ENCODE measurements at places on chromosomes 1 and 21. TPM values are rescaled to one million over a fixed set of nuclear protein-coding genes. Genes with fewer than 3 reads are reported as not detected.

The CD52 gene
- 0.57 TPM for polyA plus RNA-seq

The ST3GAL3 gene
- polyA plus RNA-seq = 71.0 TPM

The NBL1 gene
- 94.4 TPM for polyA plus RNA-seq

The SHE gene
- 6.7 TPM for polyA plus RNA-seq

The C1orf105 gene
- polyA plus RNA-seq = not detected

The HS2ST1 gene
- 27.2 TPM for polyA plus RNA-seq

The AZIN2 gene
- 33.2 TPM for polyA plus RNA-seq

The KIF17 gene
- polyA plus RNA-seq = 12.6 TPM

The SLC2A1 gene
- polyA plus RNA-seq = 107 TPM

The MPL gene
- 1.2 TPM for polyA plus RNA-seq

The FOXD2 gene
- 4.1 TPM for polyA plus RNA-seq

The LRRC38 gene
- polyA plus RNA-seq = 4.8 TPM

DNA sequence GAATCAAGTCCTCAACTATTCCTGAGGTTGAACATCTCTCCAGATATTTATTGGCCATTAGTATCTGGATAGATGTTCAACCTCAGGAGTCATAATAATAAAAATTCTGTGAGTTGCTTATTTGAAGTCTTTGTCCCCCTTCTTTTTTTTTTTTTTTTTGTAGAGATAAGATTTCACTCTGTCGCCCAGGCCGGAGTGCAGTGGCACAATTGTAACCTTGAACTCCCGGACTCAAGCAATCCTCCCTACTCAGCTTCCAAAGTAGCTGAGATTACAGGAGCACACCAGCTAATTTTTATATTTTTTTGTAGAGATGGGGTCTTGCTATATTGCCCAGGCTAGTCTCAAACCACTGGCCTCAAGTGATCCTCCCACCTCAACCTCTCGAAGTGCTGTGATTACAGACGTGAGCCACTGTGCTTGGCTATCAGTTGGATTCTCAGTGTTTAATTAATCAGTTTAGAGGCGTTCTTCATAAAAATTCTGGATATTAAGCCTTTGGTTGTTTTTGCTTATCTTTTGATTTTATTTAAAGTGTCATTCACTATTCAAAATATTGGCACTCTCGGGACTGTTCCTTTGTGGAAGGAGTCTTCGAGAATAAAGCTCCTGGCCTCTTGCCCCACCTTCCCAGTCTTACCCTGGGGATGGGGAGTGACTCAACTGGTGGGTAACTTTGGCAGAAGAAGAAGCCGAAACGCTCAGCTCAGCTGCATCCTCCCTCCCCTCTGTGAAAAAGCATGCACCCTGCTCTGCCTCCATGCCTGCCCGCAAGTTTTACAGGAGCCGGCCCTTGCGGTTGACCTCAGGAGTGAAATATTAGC lies 11.2 kb upstream of the HYI start:
- no peak for DNase-seq

- DNase-seq = no peak
Observed at GRCh38 chr1:115757856-115758255, 10.7 kb downstream of the CASQ2 start.

DNA sequence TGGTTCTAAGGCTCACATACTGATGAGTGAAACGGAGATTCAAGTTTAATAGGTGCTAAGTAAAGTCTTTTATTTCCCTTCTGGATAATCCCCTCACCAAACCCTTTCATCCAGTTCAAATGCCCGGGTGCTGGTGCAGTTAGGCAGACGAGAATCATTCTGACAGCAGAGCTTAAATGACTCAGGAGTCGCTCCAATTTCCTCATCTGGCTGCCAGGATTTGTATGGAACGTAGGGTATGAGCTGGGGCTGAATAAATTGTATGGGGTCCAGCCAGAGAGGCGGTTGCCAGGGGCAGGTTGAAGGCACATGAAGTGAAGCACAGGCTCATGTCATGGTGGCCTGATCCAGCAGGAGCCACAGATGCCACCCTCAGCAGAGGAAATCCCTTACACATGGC lies 76.0 kb downstream of the PAPPA2 start:
- no peak for DNase-seq

GRCh38 chr1:11571906-11572616 lies 82.2 kb downstream of the FBXO2 start:
- DNase-seq = no peak

DNA sequence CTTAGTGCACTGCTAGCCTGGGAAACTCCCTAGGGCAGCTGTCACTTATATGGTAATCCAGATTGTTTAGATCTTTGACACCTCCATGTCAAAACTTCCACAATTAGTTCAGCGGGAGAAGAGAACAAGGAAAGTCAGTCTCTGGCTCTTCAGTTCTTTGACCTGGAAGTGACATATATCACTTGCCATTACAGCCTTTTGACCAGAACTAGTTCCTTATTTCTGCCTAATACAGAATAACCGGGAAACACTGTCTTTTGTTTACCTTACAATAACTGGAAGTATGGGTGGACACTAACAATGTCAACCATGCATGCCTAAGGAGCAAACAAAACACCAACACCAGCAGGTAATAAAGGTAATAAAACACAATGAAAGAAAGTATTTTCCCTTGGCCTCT lies 68.3 kb downstream of the C4BPA start:
- DNase-seq = no peak

DNA sequence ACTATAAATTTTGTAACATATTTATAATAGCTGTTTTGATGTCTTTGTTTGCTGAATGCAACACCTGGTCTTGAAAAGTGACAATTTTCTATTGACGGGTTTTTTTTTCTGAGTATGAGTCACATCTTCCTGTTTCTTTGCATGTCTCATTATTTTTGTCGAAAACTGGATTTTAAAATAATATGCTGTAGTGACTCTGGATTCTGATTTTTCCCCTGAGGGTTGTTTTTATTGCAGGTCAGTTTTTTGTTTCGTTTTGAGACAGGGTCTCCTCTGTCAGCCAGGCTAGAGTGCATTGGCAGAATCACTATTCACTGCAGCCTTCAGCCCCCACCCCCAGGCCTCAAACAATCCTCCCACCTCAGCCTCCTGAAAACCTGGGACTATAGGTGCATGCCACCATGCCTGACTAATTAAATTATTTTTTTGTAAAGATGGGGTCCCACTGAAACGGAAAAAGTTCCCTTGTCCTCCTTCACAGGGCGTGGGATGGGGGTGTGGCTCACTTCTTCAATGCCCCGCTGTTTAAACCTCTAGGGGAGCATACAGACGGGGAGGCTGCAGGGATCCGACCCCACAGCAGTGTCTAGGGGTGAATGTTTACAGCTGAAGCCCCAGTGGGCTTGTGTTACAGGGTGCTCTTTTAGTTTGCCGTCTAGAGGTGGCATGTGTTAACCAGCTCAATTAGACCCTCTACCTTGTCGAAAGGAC lies 11.3 kb upstream of the PPIE start:
- no peak for DNase-seq

GRCh38 chr1:160742428-160743127 lies 3.5 kb downstream of the SLAMF7 start:
- no peak for DNase-seq

GRCh38 chr1:2314803-2315673 lies 76.3 kb downstream of the MORN1 start:
- DNase-seq = no peak

GRCh38 chr1:8003438-8004112 lies 22.5 kb downstream of the ERRFI1 start:
- DNase-seq = no peak

GRCh38 chr1:163657719-163658118 lies 336.0 kb downstream of the NUF2 start:
- no peak for DNase-seq

DNA sequence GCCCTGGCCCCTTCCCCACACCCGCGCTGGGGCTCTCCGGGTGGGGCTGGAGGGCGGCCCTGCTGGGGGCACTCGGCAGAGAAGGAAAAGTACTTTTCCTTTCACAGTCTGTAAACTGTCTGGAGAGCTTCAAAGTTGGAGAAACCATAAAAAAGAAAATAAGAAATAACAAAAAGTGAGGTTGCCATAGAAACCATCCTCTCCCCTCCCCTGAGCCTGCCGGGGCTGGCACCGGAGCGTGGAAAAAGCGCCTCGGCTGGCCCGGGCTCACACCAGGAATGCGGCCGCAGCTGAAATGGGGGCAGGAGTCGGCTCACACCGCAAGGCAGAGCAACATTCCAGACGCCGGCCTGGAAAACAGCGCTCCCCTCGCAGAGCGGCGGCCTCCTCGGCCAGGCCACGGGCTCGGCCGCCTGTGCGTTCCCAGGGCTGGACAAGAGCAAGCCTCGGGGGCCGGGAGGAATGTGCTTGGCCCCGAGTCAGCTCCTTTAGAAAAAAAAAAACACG lies 69.2 kb downstream of the MORN1 start:
- peak; percentile 80 for DNase-seq

DNA sequence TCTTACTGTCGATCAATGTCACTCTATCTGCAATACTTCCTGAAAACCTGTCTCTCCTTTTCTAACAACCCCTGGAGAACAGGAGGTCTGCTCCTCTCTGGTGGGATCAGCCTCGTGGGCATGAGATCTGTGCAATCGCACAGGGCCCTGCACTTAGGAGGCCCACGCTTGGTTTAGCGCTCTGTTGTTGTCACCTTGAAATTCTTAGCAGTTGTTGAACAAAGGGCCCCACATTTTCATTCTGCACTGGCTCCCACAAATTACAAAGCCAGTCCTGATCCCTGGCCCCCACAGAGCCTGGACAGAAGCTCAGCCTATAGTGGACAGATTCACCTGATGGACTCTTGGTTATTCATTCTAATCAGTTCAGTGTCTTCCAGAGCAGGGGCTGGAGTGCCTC lies 18.6 kb downstream of the SPOCD1 start:
- no peak for DNase-seq

DNA sequence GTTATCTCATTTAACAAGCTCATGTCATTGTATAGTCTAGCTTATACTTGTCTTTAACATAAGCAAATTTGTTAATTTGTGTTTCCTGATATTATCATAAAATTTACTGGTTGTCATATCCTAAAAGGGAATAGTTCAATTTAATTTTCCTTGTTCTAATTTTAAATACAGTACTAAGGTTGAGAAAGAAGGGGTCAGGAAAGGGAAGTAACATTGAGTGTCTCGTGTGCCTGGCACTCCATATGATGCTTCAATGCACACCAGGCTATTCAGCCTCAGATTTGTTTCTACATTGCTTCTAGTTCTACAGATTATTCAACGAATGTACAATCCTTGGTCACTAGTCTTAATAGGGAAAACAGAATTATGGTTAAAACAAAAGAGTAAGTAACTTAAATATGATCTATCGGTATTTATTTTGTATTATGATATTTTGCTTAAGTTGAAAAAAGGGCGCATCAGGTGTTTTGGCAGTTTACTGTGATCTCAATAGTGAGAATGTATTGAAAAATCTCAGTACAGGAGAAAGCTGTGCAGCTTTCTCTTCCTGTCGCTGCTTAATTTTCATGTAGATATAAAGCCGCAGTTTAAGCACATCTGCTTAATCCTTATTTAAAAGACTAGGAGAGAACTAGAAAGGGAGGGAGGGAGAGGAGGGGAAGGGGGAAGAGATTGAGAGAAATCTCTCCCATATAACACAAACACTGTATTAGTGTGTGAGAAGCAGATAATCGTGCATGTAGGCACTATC lies 13.0 kb downstream of the PTPRC start:
- DNase-seq = no peak

DNA sequence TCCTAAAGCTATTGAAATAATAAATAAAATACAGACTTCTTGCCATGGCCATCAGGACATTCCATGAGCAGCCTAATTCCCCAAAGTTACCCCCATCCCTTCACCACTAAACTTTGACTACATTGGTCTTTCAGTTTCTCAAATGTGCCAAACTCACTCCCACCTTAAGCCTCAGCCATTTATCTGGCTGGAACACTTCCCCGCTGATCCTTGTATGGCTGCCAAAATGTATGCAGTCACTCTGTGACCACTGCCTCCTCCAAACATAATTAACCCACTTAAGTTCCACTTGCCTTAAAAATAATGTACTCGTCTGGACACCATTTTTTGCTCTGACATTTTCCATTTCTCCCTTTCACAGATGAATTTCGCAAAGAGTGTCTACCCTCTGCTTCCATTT lies 407.4 kb downstream of the NTNG1 start:
- DNase-seq = no peak

DNA sequence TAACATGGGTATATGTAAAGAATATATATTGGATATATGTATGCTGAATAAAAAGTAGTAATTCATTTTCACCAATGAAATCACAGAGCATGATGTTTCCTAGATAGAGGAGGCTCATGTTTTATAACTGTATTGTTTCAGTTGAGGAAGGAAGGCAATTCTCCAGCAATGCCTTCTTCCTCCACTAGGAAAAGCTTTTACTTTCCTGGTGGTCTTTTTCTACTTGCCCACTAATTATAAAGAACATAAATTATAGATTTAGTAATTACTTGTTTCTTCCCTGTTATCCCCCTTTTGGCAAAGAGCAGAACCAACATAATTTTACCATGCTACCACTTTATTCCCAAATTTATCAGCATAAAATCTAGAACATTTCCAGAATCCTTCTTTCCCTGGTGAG lies 159.0 kb downstream of the PLA2G4A start:
- no peak for DNase-seq

- no peak for DNase-seq
Observed at GRCh38 chr21:38183961-38184360, 72.8 kb upstream of the KCNJ15 start.

GRCh38 chr1:60374537-60374936 lies 301.0 kb upstream of the C1orf87 start:
- DNase-seq = no peak

DNA sequence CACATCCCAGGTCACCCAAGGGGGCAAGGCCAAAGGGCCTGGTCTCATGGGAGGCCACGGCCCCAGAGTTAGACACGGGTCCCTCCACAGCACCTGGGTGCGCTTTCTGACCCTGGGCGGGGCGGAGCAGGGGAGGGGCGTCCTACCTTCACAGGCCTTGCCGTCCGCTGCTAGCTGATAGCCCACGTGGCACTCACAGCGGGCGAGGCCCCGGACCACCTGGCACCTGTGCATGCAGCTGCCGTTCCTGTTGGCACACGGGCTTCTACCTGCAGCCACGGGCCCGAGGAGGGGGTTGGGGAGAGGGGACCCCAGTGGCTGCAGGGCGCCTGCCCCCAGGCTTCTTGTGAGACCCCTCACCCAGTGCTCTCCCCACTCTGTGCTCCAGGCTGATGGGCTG lies 59.9 kb downstream of the ARHGEF16 start:
- no peak for DNase-seq

- DNase-seq = no peak
Observed at GRCh38 chr1:110494522-110495406, 24.2 kb downstream of the KCNA10 start.

GRCh38 chr21:33441489-33442477 lies 38.0 kb downstream of the TMEM50B start:
- no peak for DNase-seq

DNA sequence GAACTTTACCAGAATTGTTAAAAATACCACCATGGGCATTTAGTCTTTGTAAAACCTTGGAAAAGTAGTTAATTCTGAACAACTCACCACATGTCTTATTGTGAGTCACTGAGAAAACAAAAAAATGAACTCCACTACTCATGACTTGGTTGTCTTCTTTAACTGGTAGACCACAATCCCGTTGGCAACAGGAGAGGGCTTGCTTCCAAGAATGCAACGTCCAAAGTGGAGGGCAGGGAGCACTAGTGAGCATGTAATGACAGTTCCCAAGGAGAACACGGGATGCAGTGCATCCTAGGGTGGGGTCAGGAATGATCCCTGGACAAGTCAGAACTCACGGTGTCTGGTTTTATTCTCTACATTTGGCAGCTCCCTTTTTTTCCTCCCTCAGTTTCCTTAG lies 15.2 kb upstream of the HMCN1 start:
- no peak for DNase-seq

Measured in spinal cord (tissue), 10 donors.